ENCODE measurements at places on chromosomes 4 and X.
A peak's percentile ranks its signal among the peaks of the same experiment; 100 is the strongest.

- no peak for DNase-seq
Measured at GRCh38 chr4:94714365-94715160, 43.2 kb upstream of the BMPR1B start.

DNA sequence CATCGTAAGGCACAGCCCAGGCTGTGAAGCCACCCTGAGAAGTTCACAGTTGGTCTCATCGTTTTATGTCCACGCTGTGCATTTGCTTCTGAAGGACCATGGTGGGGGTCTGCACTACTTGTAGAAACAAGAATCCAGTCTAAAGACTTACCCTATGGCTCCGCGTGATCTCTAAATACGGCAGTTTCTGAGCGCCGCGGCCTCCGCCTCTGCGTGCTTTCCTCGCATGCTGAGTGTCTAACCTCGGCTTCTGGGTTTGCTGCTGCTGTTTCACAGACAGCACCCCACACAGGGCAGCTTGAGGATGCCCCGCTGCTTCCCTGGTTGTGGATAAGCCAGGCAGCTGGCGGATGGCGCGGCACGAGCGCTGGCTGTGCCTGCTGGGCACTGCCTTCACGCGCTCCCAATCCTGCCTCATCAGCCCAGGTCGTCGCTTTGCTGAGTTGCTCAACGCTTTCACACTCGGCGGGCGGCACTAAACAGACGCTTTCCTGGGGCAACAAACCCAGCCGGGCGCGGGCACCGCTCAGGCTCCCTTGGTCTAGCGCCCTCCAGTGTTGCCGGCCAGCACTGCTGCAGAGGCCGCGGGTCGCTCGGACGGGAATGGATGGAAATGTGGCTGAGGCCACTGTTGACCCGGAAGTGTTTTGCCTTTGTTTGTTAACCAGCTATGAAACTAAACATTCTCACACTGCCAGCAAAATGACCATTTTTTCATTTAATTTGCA, 39.2 kb downstream of the FGFRL1 start:
- DNase-seq = no peak

GRCh38 chr4:128376303-128376702, 88.7 kb upstream of the PGRMC2 start:
- DNase-seq = no peak

GRCh38 chr4:81808011-81808672, 336.4 kb upstream of the RASGEF1B start:
- DNase-seq = no peak

- DNase-seq = no peak
Measured at GRCh38 chrX:67288156-67288555, 255.7 kb upstream of the AR start.

DNA sequence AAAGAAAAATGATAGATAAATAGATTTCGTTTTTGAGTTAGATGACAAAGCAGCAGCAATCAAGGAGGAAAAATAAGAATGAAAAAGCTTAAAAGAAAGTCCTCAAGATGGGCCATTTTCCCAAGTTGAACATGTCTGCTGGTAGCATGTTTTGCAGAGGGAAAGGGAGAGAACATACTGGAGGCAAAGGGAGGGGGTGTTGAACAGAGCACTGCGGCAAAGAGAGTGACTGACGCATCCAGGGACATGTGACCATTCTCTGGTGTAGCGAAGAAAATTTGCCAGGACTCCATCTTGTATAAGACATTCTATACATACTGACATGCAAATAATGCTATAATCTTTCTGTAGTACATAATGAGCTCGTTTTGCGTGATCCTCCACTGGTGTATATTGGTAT, 1.2 kb downstream of the LINC00632 start:
- no peak for DNase-seq

- DNase-seq = no peak
Measured at GRCh38 chrX:698206-698605, 67.6 kb downstream of the SHOX start.

DNA sequence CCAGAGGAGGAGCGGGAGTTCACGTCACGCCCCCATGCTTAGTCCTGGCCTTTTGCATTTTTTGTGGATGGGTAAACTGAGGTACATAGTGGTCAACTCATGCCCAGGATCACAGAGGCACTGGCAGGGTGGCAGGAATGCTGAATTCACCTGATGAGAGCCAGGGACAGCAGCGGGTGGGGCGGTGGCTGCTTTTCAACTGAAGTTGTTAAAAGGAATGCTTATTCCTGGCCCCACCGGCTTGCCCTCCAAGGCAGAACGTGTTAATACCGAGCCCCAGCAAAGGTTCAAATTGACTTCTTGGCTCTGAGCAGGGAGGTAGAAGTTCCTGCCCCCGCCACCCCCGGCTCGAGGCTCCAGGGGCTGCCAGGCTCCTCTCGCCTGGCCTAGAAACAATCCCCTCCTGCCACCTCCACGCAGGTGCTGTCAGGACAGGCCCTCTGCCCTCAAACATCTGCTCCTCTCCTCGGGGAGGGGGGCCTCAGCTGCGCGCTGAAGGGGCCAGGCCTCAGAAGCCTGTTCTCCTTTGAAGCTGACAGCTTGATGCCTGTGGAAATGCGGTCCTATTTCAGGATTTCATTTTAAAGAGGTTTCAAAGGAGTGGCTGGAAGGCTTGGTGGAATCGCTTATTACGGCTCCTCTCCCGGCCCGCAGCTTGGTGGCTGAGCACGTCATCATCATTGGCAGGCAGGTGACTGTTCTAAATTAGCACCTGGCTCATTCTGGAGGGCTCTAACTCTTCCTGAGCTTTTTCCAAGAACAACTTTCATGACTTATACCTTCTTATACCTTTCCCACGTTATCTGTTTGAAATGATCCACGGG, 93.0 kb downstream of the PHKA2 start:
- no peak for DNase-seq

- DNase-seq = no peak
Measured at GRCh38 chrX:10923466-10923865, 187.7 kb upstream of the HCCS start.

DNA sequence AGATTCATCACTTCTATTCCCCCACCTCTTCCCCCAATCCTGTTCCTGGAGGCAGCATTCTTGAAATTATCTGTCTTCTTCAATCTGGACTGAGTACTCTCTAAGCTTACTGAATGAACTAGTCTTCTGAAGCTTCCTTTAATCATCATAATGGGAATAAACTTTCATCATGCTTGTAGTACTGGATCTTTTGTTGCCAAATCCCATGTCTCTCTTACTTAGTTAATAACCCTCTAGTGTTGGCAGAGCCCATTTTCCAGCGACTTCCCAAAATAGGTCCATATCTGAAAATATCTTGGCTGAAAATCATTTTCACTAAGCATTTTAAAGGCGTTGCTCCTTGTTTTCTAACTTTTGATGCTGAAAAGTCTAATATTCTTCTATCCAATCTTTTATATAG, 39.6 kb downstream of the RPS6KA3 start:
- DNase-seq = no peak

DNA sequence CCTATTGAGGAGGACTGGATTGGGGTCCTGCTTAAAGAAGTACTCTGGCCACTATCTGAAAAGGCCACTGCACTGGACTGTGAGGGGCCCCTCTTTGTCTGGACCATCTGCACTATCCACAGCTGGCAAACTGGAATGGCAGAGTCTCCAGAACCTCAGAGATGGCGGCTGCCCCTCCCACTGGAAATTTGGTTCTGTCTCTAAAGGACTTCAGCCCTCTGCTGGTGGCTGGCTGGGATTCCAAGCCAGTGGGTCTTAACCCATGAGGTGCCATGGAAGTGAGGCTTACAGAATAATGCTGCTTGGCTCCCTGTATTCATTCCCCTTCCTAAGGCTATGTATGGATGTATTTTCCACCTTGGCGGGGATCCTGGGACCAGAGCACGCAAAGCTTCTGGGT, 41.6 kb upstream of the CYLC1 start:
- no peak for DNase-seq

DNA sequence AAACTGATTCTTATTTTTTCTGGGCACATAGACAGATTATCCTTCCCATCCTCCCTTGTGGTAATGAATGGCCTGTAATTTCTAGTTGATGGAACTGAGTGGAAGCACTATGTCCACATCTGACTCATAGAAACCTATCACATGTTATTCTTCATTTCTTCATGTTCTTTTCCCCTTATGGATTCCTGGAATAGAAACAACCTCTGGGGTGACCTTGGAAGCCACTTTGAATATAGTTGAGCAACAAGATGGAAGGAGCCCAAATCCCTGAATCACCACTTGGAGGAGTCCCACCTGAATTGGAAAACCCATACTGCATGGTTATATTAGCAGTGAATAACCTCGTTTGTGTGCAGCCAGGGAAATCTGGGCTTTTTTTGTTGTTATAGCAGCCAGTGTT, 137.8 kb downstream of the MID1IP1 start:
- DNase-seq = no peak

DNA sequence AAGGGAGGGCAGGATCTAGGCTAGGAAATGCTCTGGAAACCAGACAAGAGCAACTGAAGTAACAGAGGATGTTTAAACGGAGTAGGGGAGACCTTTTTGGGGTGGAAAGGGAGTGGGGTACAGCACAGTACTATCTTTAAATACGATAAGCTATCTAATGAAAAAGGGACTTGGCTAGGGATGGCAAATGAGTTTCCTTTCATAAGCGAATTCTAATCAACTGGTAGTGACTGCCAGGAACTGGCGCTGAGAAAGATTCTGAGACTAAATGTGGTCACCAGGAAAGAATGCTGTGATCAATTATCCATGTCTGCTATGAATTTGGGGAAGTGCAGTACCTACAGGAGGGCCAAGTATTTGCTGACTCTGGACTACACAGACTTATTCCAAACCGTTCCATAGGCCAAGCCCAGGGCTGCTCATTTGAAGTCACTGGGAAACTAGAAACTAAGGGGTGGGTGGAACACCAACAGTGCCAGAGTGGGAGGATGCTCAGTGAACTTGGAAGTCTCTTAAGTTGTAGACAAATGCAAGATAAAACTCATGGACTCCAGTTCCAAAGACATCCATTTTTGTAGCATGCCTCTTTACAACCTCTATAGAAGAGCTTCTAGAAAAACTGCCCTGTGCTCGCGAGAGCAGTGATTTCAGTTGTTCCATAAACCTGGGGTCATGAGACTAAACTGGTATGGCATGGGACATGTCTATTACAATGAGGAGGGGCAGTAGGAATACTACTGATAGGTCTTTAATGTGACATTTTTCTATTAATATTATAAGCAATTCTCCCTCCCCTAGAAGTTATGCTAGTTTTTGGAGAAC, 2.0 kb downstream of the TRAPPC2 start:
- no peak for DNase-seq

GRCh38 chrX:119229253-119229615, 6.9 kb upstream of the PGRMC1 start:
- no peak for DNase-seq

- no peak for DNase-seq
Measured at GRCh38 chrX:134711135-134711921, 53.1 kb upstream of the PLAC1 start.

DNA sequence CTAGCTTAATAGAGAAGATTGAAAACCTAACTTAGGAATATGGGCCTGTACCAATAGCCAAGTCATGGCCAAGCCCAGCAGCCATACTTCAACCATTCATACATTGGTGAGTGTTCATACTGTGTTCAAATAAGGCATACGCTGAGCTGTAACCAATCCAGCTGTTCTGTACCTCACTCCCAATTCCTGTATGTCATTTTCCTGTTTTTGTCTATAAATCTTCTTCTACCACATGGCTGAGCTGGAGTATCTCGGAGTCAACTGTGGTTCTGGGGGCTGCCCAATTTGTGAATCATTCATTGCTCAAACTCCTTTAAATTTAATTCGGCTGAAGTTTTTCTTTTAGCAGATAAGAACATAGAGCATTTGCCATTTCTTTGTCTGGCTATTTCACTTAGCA, 195.3 kb upstream of the ANKRD50 start:
- DNase-seq = no peak

- peak; percentile 12 for DNase-seq
Measured at GRCh38 chr4:152936446-152937335, 568 bp downstream of the FHDC1 start.

- no peak for DNase-seq
Measured at GRCh38 chrX:10158279-10159144, 1.7 kb downstream of the CLCN4 start.

GRCh38 chrX:8090482-8090881, 80.6 kb downstream of the VCX2 start:
- no peak for DNase-seq

DNA sequence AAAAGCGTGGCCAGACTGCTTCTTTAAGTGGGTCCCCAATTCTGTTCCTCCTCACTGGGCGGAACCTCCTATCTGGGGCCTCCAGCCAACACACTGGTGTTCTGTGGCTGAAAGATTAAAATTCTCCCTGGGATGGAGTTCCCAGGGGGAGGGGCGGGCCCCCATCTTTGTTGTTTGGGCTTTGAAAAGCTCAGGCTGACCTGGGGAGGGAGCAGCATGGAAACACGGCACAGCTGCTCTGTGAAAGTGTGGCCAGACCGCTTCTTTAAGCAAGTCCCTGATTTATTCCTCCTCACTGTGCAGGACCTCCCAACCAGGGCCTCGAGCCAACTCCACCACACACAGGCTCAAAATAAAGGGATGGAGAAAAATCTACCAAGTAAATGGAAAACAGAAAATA, 219.5 kb downstream of the TMEM47 start:
- DNase-seq = no peak

DNA sequence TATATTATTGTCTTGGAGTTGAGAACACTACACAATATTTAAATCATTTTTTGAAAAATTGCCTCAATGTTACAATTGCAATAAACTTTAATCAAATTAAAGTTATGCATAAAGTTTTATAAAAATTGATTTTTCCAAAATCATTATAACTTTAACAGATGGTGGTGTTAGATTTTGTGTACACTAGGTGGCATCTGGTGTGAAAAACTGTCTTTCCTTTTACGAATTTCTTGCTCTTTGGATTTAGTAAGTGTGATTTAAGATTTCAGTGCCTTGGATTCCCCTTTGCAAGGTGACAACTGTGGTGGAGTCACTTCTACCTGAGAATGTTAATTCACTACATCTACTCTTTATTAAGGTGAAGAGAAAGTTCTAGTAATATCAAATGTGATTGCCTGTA, 91.6 kb downstream of the AREG start:
- no peak for DNase-seq

GRCh38 chr4:90824266-90825150, 697.3 kb downstream of the CCSER1 start:
- no peak for DNase-seq

- DNase-seq = no peak
Measured at GRCh38 chr4:133208694-133209285, 59.7 kb downstream of the PCDH10 start.

GRCh38 chr4:65170768-65171514, 499.3 kb downstream of the EPHA5 start:
- no peak for DNase-seq

DNA sequence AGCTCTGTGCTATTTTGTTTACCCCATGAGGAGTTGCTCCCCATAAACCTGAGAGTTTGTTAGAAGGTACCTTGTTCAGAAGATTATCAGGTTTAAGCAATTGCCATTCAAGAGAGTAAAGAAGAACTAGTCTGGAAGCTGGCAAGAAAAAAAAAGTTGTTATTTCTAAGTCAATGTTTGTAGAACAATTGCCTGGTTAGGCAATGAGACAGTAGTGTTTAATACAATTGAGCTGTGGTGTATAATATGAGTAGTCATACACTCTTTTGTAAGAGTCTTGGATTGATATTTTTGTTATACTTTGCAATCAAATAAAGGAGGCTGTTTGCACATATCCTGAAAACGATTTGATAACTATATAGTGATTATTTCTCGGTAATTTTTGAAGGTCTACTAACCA, 44.7 kb downstream of the GALNT7 start:
- DNase-seq = no peak

All from CD4-positive, alpha-beta memory T cell (primary cell).